Stimulated activated CD4-positive, alpha-beta T cell treated with anti-CD3 and anti-CD28 coated beads, Interleukin-1b, Interleukin-23, amount 100 ng/mL, for 1 hour (primary cell): ENCODE measurements at places on chromosomes 5 and 9.

GRCh38 chr9:76529653-76530052, 70.7 kb downstream of the GCNT1 start:
- DNase-seq: no peak

GRCh38 chr5:163135849-163136248, 301.5 kb upstream of the CCNG1 start:
- no peak for DNase-seq

- no peak for DNase-seq
Measured at GRCh38 chr5:16521521-16522483, 56.2 kb upstream of the ZNF622 start.

DNA sequence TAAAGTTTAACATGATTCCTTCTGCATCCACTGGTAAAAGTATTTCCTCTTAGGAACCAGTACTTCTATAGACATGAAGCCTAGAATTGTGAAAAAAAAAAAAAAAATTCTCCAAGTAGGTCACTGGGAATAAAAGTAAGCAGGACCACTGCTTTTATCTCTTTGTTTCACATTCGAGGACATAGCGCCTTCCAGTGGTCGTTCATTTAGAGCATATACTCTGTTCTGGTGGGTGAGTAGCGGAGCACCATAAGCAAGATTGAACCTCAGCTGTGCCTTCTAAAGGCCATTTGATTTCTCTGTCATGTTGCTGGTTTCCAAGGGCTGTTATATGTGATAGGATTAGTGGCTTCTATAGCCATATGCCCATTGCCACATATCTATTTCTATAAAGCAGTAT, 393.1 kb downstream of the TMEM232 start:
- no peak for DNase-seq

GRCh38 chr5:119290607-119291006, 65.2 kb upstream of the TNFAIP8 start:
- DNase-seq: no peak

DNA sequence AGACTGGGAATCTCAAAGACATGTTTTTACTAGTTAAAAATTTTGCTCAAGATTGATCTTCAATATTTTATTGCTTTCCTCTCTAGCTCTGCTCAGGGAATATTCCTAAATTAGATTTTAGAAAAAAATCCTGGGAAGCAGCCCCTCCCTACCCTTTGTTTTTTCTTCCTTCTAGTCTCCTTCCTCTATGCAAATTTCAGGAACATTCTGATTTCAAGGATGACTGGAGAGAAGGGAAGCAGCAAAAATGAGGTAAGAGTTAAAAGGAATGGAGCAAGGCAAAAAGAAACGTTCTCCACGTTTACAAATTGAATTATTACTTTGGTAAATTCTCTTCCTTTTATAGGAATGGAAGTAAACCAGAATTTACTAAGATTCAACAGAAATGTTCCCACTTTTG, 493.4 kb upstream of the TUSC1 start:
- no peak for DNase-seq

DNA sequence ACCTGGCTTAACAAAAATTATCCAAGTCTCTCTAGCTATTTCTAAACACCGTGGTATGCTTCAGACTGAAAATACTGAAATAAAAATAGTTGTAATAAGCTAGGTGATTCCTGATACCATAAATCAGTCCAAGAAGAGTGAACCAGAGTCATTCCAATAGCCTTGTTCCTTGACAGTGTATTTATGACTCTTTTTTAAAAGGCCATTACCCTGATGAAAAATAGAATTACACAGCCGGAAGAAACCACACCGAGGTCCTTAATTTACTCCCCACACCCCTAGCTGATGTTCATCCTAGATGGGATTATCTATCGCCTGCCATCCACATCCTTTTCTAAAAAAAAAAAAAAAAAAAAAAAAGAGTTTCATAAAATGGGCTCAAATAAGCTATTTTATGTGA, 457.6 kb upstream of the GRAMD2B start:
- no peak for DNase-seq

DNA sequence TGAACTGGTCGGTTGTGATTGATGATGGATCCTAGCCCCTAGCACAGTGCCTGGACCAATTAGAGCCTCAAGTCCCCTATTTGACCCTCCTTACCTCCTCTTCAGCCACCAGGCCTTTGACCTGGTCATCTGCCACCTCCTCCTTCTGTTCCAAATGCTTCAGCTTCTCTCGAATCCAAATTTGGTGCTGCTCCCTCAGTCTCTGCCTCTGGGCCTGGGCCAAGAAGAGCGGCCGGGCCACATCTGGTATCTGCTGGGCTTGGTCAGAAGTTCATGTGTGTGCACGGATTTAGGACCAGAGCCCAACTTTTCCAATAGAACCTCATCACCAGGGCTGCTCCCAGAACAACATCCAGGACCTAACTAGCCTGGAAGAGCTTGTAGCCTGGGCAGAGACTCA, 6.5 kb downstream of the SLC35A4 start:
- no peak for DNase-seq

GRCh38 chr9:107161338-107161737, 121.7 kb upstream of the RAD23B start:
- DNase-seq: no peak

DNA sequence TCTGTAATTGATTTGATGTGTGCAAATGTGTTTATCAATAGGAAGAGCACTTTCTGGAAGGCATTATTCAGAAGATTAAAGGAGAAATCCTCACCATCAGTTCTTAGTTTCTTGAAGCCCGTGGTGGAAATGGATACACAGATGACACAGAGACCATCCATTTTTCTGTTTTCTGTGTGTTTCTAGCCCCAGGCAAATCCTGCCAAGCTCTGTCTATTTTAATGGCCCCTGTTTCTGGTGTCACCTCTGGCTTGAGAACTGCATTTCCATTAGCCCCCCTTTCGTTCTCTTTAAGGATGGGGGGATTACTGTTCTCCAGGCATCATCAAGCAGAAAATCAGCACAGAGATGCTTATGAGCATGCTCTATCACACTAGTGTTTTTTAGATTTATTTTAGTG, 37.3 kb downstream of the DAPK1 start:
- no peak for DNase-seq

DNA sequence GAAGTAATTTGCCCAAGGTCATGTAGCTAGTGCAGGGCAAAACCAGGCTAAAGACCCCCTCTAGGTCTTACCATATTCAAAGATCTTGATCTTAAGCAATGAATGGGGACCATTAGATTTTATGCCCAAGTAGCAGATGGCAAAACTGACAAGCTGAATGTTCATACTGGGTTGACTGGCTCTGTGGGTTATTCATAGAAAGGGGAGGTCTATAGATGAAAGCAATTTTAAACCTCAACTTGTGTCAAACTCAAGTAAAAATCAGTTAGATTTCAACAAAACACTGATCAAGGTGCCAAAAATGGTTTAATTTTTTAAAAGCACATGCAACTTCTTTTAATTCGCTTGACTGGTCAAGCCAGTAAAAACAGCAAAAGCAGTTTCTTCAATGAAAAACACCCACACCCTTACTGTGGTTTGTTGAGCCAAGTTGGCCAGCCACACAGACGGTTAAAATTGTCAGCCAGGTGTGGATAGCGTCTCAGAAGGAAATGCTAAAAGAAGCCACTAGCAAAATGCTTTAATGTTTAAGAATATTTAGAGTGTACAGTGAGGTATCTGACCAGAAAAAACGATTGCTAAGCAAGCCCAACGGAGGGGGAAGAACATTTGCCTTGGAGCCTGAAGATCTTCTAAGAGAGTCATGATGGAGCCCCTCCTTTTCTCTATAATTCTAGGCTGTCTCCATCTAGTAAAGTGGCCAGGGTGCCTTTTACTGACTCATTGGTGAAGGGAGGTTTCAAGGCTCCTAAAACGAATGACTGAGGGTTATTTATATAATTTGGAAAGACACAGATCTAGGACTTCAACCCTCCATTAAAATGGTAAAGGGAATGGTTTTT, 539.6 kb upstream of the CLINT1 start:
- DNase-seq: no peak
